ENCODE measurements at places on chromosomes 4 and X. TPM values are rescaled to one million over a fixed set of nuclear protein-coding genes. Genes with fewer than 3 reads are reported as not detected.

- no peak for DNase-seq
Measured at GRCh38 chr4:7377223-7377865, 57.4 kb downstream of the PSAPL1 start.

GRCh38 chrX:119343856-119344255 lies 55.3 kb upstream of the SLC25A43 start:
- DNase-seq = no peak

- DNase-seq = no peak
Measured at GRCh38 chr4:183408796-183409195, 35.6 kb upstream of the CDKN2AIP start.

- DNase-seq = no peak
Measured at GRCh38 chrX:2600564-2600963, 90.5 kb upstream of the CD99 start.

DNA sequence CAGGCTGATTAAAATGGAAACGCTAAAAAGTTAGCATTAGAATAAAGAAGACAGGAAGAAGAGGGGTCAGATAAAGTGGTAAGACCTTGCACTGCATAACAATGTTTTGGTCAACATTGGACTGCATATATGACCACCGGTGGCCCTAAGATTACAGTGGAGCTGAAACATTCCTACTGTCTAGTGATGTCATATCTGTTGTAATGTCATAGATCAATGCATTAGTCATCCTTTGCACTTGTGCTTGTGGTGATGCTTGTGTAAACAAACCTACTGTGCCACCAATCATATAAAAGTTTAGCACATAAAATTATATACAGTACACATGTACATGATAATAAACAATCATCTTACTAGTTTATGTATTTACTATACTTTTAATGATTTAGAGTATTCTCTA lies 73.0 kb downstream of the TMEM165 start:
- DNase-seq = peak; percentile 74

DNA sequence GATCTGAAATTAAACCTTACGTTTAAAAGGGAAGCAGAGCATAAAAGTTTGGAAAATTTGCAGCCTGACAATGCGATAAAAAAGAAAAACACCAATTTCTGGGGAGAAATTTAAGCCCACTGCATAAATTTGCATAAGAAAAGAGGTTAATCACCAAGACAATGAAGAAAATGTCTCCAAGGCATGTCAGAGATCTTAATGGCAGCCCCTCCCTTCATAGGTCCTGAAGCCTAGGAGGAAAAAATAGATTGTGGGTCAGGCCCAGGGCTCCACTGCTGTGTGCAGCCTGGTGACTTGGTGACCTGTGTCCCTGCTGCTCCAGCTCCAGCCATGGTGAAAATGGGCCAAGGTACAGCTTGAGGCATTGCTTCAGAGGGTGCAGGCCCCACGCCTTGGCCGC lies 264.0 kb upstream of the CT83 start:
- DNase-seq = no peak

DNA sequence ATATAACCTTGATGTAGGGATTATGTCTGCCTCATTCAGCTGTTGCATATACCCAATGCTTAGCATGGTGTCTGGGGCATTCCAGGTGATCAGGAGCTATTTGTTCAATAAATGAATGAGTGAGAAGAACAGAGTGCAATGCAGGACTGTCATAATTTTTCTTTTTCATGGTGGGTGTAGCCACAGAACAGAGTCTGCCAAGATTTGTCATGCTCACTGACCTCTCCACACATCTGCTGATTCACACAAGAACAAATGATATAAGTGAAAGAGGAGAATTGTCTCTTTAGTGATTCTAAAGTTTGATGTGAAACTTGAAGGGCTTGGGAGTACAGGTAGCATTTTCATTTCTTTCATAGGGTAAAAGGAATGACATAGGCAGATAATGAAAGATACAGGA lies 64.4 kb upstream of the TEX13D start:
- DNase-seq = no peak

DNA sequence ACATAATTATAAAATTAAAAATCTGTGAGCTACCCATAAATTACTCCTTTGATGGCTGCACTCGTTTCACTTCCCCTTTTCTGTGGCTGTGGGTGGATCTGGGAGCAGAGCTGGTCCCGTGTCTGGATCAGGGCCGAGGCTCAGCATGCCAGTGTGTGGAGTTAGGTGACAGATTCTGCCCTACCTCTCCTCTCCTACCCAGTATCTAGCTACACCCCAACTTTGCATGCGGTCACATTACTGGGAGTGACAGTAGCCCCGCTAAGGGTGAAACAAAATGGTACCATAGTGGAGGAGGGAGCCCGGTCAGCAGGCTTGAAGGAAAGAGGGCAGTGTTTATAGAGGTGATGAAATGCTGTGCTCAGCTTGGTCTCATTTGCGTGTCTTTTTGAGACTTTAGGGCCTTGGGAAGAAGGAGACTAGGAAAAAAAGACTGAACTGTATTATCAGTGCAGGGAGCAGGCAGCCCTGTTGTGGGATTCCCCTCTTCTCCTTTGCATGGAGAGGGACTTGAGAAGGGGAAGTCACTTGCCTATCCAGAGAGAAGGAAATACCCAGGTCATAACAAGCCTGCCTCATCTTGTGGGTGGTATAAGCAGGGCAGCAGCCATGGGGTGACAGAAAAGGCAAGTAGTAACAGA lies 48.4 kb downstream of the ARHGAP10 start:
- DNase-seq = no peak

DNA sequence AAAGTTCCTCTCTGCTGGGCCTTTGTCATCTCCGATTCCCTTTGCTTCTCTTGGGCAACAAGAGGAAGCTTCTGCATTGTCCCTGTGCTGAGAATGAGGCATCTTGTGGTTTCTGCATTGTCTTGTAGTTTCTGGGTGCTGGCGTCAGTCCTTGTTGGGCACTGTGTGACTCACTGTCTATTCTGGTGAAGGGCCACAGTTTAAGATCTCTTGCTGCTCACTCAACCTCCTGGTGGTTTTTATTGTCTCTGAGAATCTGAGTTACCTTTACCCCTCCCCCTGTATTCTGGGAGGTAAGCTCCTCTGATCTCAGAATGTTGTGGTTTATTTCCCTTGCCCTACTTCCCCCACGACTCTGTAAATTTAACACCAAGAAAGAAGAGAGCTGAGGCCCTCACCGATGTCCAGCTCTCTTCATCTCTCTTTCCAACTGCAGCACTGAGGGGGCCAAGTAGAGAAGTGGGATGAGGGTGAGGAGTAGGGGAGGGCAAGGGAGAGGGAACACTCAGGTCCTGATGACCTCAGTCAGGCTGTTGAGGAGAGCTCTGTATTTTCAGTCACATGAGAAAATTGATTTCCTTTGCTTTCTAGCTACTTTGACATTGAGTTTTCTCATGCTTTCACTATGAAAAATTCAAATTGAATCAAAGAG lies 441.6 kb upstream of the PITX2 start:
- peak; percentile 8 for DNase-seq

DNA sequence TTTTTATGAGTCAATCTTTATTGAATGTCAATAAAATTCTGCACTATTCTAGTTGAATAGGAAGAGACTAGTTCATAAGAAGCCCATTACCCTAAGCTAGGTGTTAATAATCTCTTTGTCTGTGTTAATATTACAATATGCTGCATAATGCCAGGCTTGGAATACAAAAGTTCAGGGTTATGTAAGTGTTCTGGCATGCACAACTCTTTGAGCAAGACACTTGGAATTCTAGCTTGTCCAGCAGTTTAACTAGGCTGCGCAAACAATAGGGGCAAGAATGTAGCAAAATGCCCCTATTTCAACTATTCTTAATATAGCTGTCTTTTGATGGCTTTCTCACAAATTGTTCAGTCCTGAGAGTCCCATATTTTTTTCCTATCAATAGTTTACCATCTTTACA lies 31.3 kb upstream of the ETNPPL start:
- no peak for DNase-seq

DNA sequence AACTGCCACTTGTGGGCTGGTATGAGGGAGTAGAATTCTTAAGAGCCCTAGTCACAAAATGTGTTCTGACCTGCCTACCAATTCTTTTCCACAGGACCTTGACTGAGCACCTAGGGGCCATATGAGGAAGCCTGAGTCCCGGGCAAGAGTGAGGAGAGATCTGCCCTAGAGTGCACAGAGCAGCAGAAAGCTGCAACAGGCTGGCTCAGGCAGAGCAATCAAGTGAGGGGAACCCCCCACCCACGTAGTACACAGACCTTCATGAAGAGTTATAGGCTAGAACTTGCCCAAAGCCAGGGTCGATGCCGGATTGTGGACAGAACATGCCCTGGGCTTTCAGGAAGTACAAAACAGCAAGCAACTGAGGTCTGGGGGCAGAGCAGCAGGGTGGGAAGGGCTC lies 117.0 kb downstream of the SPOCK3 start:
- no peak for DNase-seq

GRCh38 chrX:15143050-15143824 lies 126.6 kb downstream of the ASB9 start:
- peak; percentile 32 for DNase-seq

- no peak for DNase-seq
Measured at GRCh38 chr4:73743281-73743680, 2.9 kb downstream of the CXCL8 start.

- peak; percentile 100 for DNase-seq
Measured at GRCh38 chr4:7828011-7828720, 111.5 kb downstream of the AFAP1 start.

NPY1R gene
- 1.6 TPM for total RNA-seq

TDO2 gene
- total RNA-seq = 4.2 TPM

C1QTNF7 gene
- 1.7 TPM for total RNA-seq

SH3TC1 gene
- 3.9 TPM for total RNA-seq

ARHGAP36 gene
- total RNA-seq = not detected

ITM2A gene
- total RNA-seq = not detected

TCEANC gene
- 5.2 TPM for total RNA-seq

Data from fibroblast of villous mesenchyme (primary cell).